ENCODE measurements at places on chromosomes 12 and 14.

DNA sequence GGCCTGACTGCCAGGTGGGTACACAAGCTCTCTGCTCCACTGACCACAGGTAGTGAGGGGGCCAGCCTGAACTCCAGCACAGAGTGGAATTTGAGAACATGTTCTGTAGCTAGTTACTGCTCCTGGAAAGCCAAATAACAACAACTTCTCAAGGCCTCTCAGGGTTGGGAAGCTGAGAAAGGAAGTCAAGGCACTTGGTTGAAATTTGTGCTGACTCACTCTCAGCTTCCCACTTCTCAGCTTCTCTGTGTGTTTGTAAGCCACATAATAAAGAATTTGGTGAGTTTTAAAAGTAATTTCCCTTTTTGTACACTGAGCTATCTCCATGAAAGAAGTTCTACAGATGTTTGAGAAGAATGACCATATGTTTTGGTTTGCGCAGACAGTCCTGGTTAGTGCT lies 234.9 kb downstream of the KTN1 start:
- no peak for DNase-seq

DNA sequence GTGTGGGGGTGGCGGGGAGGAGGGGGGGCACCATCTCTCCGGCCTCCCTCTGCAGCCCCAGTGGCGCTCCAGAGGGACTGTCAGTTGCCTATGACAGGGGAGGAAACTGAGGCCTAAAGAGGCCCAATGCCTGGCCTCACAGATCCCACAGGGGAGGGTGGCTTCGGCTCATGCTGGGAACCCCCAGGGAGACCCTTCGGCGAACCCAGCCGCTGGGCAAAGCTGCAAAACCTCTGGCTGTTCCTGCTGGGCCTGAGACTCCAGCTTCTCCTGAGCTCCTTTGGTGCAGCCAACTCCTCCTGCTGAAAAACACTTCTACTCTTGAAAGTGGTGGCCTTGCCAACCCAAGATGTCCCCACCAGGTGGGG lies 170.1 kb upstream of the RTL1 start:
- no peak for DNase-seq

DNA sequence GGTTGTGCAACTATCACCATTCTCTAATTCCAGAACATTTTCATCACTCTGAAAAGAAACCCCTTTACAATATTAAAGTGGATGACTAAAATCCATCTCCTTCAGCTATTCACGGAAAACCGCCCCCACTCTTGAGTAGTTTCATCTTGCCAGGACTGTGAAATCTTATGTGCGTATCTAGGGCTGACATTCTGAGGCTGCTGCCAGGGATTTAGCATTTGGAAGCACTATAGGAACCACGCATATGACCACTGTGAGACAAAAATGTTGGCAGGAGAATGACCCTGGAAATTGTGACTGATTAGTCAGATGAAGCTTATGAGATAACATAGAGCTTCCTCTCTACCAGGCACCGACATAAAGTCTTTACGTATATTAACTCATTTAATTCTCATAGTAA lies 305.2 kb upstream of the PDE3A start:
- DNase-seq = no peak

- no peak for DNase-seq
Measured at GRCh38 chr12:77406219-77406905, 341.0 kb upstream of the E2F7 start.

DNA sequence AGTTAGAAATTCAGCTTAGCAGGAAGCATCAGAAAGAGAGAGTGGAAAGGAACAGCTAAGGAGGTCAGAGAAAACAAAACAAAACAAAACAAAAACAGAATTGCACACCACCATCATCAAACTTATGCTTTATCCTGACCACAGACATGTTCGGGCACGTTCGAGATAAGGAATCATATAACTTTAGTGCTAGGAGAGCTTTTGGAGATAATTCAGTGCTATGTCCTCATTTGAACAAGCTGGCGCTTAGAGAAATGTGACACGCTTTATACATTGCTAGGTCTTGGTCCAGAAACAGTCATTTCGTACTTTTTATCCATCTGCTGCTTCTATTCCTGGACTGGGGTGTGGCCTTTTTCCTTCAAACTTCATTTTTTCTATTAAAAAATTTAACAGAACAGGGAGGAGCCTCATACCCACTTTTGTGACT lies 213.1 kb downstream of the PTPRO start:
- no peak for DNase-seq

- DNase-seq = no peak
Measured at GRCh38 chr12:117890644-117891043, 78.1 kb downstream of the KSR2 start.

All from NCI-H524 treated with DMSO at 0.1 percent for 48 hours (cell line).